ENCODE measurements at places on chromosomes 6 and 20.

DNA sequence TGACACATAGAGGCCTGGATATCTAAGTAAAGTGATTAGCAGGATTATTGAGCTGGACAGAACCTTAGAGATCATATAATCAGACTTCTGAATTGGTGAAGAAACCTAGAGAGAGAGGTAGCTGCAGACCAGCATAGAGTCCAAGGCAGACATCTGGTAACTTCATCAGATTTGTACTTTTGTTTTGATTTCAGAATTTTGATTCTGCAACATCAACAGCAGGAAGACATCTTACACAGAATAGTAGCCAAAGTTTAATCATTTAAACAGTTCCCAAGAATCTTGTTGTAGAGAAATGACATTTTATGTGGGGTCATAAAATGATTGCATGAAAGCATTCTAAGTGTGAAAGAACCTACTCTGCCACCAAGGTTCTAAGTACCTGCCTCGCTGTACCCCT lies 39.4 kb downstream of the RPRD1B start:
- no peak for DNase-seq

- DNase-seq = peak; percentile 86
Observed at GRCh38 chr20:21323640-21324039, 20.5 kb downstream of the XRN2 start.

GRCh38 chr6:166386111-166386510 lies 3.4 kb upstream of the MPC1 start:
- no peak for DNase-seq

DNA sequence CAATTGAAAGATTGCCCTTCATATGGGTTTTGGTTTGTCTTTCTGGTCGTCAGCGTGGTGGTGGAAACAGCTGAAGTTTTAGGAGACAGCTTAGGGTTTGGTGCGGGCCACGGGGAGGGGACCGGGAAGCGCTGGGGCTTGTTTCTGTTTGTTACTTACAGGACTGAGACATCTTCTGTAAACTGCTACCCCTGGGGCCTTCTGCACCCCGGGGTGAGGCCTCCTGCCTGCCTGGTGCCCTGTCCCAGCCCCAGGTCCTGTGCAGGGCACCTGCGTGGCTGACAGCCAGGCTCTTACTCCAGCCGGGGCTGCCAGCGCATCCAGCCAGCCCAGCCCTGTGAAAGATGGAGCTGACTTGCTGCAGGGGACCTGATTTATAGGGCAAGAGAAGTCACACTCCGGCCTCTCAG lies 22.8 kb downstream of the NPEPL1 start:
- no peak for DNase-seq

DNA sequence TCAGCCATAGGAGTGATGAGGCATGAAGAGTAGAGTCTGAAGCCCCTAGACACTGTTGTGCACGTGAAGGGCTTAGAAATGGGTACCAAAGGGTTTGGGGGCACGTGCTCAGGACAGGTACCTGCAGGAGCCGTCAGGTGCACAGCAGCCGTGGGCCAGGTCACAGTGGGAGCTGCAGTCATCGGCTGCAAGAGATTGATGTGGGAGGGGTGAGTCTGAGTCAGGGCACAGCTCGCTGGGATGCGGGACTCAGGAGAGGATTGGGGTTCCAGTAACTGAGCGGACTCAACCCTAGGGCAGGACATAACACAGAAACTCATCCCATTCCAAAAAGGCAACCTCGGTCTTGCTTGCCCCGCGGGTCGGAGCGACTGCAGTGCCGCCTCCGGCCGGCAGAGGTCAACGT lies 1.1 kb downstream of the DLK2 start:
- DNase-seq = no peak

DNA sequence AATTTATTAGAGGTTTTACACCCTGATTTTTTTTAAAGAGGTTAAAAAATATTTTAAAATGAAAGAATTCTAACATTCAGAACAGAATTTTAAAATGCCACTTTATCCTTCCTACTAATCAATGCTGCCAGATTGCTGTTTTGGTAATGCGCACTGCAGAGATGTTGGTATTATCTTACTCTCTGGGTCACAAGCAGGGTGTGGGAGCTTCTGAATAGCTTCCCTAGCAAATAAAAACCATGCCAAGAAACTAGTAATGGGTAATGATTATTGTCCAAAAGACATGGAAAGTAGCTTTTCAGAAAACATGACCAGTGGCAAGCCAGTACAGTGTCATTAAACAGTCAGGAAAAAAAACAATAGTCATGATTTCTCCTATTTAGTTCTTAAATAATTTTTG lies 205.4 kb downstream of the TPBG start:
- no peak for DNase-seq

DNA sequence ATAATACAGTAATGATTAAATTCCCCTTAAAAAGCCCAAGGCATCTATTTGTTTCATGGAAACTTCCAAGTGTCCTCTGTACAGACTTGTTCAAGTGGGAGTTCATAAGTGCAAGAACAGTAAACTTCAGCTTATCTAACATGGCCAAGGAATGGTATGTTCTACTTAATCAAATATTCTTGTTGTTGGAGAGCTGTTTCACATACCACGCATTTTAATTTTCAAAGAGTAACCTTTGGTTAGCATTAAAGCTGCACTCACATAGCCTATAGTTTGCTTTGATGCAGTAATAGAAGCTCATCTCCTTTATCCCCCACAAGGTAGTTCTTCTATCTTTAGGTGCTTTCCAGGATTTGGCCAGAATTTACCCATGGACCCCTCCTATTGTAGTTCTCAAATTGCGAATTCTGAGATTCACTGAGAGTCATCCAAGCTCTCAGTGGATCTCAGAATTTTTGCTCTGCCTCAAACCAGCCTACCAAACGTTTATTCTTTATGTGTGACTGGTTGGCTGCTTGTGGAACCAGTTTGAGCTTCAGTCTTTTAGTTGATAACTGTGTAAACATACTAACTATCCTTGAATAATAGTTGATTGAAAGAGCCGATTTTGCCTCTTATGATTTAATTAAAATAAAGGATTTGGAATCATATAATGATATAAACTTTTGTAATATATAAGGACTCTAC lies 668.0 kb upstream of the FLRT3 start:
- DNase-seq = no peak

GRCh38 chr6:111819458-111819857 lies 53.8 kb downstream of the FYN start:
- DNase-seq = no peak

- peak; percentile 54 for DNase-seq
Observed at GRCh38 chr6:151239603-151240035, at the start of gene AKAP12. AKAP12 (plus strand) TSS chr6:151239967; CDS start chr6:151240563, 596 bp downstream.

DNA sequence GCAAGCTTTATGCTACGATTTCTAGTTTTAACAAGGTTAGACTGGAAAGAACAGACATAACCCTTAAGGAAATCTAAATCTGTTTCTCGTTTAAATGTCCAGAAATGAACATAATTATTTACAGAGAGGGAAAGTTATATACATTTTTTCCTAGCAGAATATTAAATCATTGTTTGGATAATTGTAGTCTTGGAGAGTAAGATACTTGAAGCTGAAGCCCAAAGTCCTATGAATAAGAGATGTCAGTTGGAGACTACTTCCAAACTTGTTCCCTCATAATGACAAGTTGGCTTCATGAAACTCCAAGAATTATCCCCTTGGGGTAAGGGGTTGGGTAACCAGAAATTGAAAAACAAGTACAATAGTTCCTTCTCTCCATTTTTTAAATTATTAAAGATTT lies 911.1 kb upstream of the MAN1A1 start:
- no peak for DNase-seq

DNA sequence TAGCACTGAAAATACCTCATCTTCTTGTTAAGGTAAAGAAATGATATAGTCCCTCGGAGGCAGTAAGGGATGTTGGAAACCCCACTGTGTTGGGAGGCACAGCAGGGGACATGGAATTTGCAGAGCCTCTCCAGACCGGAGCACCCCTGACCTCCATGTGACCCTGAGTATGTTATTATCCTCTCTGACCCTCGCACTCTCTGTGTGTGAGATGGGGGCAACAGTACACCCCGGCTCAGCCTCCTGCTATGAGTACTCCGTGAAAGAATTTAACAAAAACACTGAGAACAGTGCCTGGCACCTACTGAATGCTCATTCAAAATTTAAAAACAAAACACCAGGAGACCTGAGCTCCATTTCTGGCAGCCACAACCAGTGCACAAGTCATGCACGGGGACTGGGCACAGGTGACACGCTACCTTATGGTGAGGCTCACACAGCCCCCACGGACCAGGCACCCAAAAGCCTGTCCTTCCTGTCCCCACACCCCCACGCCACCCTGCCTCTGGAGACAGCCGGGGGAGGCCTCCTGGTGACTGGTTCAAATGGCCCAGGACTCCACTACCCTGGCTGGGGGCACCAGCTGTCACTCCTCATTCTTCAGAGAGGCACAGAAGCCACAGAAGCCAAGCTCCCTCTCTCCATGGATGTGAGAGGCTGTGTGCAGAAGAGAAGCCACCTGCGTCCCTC lies 6.1 kb downstream of the NINL start:
- DNase-seq = no peak

GRCh38 chr6:74249658-74250057 lies 553.7 kb downstream of the CD109 start:
- DNase-seq = peak; percentile 39

DNA sequence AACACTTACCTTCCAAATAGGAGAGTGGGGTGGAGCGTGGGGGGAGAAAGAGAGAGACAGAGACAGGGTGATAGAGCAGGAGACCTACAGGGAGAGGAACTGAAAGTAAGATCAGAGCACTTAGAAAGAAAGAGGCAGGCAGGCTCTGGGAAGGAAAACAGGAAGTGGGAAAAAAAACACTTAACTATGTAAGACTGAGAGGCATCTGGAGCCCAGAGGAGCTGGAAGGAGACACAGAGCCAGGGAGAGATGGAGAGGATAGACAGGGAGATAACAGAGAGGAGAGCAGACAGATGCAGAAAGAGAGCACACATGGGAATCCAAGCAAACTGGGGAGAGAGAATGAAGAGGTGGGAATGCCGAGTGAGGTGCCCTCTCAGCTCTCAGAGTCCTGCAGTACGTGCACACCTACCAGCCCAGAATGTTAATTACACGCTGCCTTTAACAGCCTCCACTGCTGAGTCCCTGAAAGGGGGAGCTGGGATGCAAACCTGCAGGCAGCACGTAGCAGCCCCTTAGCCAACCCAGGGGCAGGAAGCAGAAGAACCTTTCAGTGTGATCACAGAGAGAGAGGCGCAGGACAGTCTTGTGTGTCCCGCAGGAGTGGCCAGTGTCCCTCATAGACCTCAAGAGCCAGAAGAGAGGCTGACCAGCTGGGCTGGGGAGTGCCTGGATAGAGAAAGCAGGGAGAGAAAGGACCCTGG lies 132.7 kb upstream of the LRFN2 start:
- DNase-seq = peak; percentile 60

DNA sequence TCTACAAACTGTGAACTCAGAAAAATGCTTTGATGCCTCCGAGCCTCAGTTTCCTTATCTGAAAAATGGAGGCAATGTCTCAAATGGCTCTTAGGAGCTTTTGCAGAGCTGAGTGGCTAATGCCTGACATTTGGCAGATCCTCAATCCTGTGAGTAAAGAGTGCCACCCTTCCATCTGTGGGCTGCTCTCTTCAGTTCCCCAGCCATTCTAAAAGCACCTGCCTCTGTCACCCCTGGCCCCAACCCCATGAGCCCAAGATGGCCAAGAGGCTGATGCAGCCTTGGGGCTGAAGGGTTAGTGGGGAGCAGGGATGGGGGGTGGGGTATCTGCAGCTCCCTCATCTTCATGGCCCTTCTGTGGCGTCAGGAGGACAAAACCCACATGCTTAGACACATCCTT lies 14.5 kb upstream of the GUCA1A start:
- peak; percentile 20 for DNase-seq

DNA sequence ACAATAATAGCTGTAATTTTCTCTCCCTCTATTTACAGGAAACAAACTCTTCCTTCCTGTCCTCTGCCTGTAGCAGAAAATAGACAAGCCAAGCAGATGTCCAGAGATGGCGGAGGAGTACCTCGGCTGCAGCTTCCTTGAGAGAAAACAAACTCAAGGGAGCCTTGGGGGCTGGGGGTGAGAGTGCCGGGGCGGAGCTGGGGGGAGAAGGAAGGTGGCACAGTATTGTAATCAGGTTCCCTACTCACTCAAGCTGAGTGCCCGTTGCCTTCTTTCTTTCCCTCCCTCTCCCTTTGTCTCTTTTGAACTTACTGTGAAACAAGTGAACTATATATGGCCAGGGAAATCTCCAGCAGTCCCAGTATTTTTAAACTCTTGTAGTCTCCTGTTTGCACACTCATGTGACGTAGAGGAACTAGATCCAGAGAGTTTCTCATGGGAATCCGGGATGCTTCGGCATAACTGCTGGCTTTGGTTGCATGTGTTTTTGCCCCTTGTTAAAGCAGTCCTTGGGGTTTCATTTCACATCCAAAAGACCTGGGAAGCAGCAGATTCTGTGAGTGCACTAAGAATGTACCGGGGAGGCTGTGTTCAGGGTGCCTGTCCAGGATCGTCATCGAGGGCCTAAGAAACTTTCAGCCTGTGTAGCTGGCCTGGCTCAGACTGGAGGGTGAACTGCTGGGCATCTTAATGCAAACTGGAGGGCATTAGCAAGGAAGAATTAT lies 44.6 kb upstream of the HDDC2 start:
- no peak for DNase-seq

DNA sequence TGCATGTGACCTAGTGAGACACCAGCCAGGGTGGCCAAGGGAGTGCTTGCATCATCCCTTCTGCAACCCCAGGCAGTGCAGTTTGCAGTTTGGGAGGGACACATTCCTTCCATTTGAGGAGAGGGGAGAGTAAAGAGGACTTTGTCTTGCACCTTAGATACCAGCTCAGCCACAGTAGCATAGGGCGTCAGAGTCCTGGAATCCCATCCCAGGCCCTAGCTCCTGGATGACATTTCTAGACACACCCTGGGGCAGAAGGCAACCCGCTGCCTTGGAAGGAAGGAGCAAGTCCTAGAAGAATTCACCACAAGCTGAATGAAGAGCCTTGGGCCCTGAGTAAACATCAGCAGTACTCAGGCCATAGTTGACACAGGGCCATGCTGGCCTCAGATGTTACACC lies 680.4 kb upstream of the IMPG1 start:
- DNase-seq = peak; percentile 28

DNA sequence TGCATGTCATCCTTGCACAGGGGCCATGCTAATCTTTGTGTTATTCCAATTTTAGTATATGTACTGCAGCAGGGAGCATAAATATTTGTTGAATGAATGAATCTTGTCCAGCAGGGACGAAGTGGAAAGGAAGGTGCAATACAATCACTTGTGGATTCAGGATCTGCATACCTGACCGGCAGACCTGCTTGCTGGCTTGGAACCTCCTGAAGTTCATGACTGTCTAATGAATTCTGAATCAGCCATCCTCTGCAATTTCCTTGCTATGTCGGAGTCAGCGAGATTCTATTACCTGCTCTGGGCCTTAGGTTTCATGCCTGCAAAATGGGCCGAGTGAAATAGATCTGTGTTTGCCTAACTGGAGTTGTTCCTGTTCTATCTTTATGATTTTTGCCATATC lies 17.4 kb upstream of the NCOA3 start:
- DNase-seq = no peak

Measured in GM23248 (cell line).